Smooth muscle cell of the brain vasculature (primary cell): ENCODE measurements at places on chromosomes 13 and 19.

DNA sequence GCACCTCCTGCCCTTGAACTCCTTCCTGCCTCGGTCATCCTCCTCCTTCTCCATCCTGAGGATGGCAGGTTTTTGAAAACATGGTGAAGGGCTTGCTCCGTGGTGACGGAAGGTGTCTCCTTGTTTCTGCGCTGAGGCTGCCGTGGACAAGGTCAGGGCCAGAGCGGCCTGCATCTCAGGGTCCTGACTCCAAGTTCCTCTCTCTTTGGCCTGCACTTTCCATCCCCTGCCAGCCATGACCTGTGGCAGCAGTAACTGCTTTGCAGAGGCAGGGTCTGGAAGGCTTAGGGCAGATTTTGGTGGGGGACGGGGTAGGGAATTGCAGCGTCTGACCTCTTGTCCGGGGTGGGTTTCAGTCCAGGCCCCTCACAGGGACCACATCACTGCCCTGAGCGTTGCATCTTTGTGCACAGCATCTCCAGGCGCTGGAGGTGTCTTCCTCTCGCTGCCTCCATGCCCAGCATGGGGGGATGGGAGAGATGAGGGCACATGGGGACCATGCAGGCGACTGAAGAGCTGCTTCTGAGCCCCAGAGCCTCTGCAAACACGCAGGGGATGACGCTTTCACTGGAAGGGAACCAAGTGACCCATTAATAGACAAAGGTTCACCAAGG, 216.8 kb downstream of the TEX29 start:
- no peak for DNase-seq

GRCh38 chr19:18301718-18302111, 20.3 kb upstream of the JUND start:
- DNase-seq = no peak

DNA sequence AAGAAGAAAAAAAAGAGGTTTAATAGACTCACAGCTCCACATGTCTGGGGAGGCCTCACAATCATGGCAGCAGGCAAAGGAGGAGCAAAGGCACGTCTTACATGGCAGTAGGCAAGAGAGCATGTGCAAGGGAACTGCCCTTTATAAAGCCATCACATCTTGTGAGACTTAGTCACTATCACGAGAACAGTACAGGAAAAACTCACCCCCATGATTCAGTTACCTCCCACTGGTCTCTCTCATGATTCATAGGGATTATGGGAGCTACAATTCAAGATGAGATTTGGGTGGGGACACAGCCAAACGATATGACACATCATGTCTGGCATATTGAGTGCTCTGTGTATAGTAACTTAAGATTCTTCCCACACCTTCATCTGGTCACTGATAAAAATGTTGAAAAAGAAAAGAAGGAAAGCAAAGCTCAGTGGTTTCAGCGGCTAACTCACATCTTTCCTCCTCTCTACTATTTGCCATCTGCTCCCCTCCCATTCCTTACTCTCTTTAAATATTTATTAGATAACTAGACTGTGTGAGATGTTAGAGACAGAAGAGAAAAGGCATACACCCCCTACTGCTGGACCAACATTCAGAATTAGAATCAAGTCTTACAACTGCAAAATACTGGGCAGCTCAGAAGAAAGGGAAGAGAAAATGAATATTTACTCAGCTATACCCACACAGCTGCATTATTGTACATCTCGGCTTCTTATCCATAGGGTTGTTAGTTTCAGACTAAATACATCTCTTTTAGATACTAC, 60.1 kb upstream of the AKAP11 start:
- no peak for DNase-seq

- DNase-seq = no peak
Measured at GRCh38 chr19:38801359-38802095, 11.2 kb downstream of the LGALS4 start.

DNA sequence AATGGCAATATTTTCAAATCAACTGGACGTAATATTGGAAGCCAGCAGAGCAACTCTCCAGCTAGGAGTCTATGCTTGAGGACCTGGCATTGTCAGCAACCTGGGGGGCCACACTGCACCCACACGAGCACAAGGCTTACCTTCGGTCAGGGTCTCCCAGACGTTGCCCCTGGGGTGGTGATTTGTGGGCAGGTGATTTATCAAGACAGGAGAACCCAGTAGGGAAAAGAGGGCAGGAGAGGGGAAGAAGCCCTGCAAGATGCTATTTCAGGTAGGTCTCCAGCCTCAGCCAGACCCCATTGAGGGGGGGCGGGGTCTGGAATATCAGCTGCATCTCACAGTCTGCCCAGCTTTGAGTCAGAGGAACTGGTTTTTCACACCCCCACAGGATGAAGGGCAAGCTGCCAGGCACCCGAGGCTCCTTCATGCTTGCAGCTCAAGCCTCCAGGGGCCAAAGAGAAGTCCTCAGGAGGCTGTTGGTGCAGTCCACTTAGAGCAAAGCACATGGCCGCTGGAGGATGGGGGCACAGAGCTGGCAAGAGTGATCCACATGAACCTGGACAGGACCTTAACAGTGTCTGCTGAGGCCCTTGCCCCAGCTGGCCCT, 80.9 kb upstream of the UQCRFS1 start:
- DNase-seq = no peak

DNA sequence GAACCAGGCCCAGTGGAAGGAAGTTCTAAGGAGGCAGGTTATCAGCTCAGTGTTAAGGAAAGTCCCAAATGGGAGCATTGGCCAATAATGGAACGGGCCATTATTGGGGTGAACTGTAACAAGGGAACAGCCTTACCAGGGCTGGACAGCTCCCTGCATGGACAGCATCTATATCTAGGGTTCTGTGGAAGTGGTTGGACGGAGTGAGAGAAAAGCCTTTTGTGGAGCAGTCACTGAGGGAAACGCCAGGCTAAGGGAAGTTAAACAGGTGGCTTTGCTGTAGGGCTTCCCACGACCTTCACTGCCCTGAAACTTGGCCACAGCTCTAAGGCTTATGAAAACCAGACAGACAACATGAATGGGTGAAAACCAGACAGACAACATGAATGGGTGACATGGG, 17.0 kb downstream of the POU2F2 start:
- no peak for DNase-seq

- DNase-seq = peak; percentile 87
Measured at GRCh38 chr13:30864433-30865122, 41.5 kb upstream of the MEDAG start.

DNA sequence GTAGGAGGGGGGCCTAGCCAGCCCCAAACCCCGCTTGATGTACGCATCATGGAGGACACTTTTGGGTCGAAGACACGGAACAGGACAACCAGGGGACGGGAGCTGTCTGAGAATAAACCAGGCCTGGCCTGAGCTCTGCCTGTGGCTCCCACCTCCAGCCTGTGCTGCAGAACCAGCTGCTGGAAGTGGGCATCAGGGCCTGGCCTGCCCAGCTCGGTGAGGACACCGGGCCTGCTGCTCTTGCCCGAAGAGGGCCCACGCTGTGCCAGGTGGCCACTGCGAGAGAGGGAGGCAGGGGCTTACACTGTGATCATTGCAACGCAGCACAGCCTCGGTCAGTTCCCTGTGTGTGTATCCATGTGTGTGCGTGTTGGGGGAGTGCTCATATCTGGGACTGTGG, 34.6 kb downstream of the CEBPG start:
- no peak for DNase-seq

- DNase-seq = no peak
Measured at GRCh38 chr19:51127755-51128154, 3.0 kb downstream of the SIGLEC9 start.

DNA sequence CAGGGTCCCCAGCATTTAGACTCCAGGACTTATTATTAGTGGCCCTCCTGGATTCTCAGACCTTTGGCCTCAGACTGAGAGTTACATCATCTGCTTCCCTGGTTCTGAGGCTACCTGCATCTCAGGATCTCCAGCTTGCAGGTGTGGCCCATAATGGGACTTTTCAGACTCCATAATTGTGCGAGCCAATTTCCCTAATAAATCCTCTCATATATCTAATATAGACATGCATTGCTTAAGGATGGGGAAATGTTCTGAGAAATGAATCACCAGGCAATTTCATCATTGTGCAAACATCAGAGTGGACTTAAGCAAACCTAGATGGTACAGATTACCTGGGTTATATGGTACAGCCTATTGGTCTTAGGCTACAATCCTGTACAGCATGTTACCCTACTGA, 116.5 kb upstream of the FBXL3 start:
- no peak for DNase-seq

- no peak for DNase-seq
Measured at GRCh38 chr19:7801020-7801570, 28.9 kb upstream of the EVI5L start.

- DNase-seq = no peak
Measured at GRCh38 chr13:80340651-80341100, 250 bp downstream of the SPRY2 start.

DNA sequence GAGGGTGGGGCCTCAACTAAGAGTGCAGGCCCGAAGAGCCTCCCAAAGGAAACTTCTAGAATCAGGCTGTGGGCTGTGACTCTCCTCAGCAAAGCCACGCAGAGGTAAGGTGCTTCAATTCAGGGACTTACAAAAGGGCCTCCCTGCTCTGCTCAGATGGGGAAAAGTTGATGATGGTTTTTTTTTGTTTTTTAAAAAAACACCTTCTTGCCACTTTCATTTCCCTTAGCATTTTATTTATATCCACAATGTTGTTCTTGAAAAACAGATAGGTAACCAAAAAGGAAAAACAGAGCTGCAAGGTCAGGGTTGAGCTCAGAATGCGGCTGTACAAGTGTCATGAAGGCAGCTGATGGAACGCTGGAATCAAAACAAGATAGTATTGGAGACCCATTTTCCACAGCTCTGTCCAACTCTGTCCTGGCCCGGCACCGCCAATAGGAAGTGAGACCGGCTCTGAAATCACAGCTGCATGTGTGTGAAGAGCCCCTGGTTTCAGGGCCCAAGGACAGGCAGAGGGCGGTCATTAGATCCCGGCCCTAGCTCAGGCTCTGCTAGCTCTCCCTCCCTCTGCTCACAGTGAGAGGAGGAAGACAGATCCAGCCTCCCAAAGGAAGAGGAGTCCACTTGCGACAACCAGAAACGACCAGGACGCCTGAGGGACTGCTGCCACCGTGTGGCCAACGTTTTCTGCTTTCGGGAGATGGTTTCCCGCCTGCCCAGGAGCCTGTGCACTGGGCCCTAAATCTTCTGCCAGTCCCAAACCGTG, 58.3 kb downstream of the KLF2 start:
- peak; percentile 77 for DNase-seq

- DNase-seq = peak; percentile 37
Measured at GRCh38 chr13:46516599-46517338, 36.2 kb upstream of the LRCH1 start.

- no peak for DNase-seq
Measured at GRCh38 chr19:38922482-38922881, 8.1 kb downstream of the SARS2 start.

DNA sequence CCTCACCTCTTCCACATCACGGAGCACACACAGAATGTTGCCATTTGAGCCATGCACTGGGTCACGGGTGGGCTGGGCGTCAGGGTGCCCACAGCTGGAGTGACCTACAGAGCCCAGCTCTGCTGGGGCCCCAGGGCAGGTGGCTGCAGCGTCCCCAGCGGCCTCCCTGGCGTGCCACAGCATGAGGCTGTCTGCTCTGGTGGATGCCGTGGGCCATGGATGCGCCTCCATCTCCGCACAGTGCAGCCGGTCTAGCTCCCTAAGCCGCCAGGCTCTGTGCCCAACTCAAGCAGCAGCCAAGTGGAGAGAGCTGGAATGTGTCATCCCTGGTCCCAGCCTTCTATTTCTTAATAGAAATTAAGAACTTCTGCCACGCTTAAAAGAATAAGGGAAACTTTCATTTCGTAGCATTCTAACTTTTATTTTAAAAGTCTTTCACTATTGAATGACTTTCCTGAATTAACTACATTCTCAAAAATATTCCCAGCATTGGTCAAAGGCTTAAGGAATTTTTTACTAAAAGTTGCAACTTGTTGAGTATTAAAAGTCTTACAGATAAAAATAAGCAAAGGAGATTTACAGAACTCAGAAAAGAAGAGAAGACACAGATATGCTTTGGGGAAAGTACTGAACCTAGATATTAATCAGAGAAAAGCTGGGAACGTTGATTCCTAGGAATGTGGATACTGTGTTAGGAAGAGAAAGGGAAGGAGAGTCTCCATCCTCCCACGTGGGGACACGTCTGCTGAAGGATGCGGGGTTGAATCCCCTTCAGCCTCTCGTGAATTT, 59.3 kb downstream of the ATP11A start:
- no peak for DNase-seq

GRCh38 chr13:77774181-77774580, 76.7 kb downstream of the SLAIN1 start:
- no peak for DNase-seq

- DNase-seq = no peak
Measured at GRCh38 chr19:15448778-15449619, 757 bp downstream of the WIZ start.

- no peak for DNase-seq
Measured at GRCh38 chr13:62482351-62482750, 1066.7 kb upstream of the PCDH20 start.

DNA sequence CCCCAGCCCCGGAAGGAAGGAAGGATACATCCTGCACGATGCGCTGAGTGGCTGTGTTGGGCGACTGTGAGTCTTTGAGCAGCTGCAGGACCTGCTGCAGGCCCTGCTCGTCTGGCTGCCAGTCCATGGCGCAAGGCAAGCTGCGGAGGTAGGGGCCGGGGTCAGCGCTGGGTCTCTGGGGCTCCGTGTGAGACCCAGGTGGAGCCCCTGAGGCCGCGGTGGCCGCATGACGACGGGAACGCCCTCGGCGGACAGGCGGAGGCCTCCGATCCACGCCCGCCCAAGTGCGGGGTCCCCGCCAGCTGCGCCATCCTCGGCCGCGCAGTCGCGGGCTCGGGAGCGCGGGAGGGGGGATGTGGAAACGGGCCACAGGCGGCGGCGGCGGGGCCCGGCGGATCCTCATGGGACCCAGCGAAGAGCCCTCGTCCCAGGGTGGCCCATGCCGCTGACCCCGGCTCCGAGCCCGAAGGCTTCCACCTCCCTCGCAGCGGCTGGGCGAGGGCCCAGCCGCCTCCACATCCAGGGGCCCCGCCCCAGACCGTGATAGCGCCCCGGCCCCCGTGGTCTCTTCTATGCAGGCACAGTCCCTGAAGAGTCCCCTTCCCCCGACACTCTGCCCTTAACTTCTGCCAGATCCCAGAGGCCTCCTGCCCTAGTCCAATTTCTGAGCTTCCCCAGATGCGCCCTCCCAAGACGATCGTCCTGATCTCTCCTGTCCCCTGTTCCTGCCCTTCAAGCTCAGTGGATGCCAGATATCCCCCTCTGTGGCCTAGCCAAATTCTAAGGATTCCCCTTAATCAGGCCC, 2.7 kb downstream of the TNPO2 start:
- no peak for DNase-seq

GRCh38 chr13:43246382-43246781, 223.0 kb downstream of the DNAJC15 start:
- DNase-seq = no peak

- DNase-seq = peak; percentile 100
Measured at GRCh38 chr19:58572818-58573657, at the start of gene MZF1. Gene MZF1, minus strand, starts transcription at chr19:58573335. Its CDS starts 1,946 bp downstream, at chr19:58571389.
